ENCODE measurements at places on chromosomes 1 and 21.
A peak's percentile ranks its signal among the peaks of the same experiment; 100 is the strongest.

DNA sequence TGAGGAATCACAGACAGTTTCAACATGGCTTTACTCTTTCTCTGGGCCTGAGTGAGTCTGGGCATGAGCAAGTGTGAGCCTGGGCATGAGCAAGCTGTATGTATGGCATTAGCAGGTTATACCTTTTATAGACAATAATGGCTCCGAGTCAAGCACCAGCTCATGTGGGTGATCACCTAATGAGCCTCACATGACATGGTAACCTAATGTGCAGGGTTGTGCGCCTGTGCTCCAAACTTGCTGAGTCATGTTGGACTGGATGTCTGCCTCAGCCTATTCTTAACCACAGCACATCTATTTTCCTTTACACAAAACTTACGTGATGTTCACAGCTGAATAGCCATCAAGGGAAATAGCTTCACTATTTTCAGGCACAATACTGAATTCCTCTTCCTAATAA is 236.2 kb upstream of the NRIP1 start:
- peak; percentile 16 for DNase-seq

- DNase-seq = no peak
These were observed 32.1 kb downstream of the RABGAP1L start for GRCh38 chr1:174191349-174191862.

GRCh38 chr1:112304612-112305011 is 91.4 kb upstream of the CTTNBP2NL start:
- no peak for DNase-seq

GRCh38 chr1:31483012-31483946 is 70.3 kb downstream of the SERINC2 start:
- peak; percentile 94 for DNase-seq

GRCh38 chr1:30957560-30958222 is 49.1 kb upstream of the SDC3 start:
- no peak for DNase-seq

GRCh38 chr1:108878678-108879077 is 1.9 kb downstream of the GPSM2 start:
- DNase-seq = no peak

GRCh38 chr1:3410142-3410925 is 44.1 kb upstream of the ARHGEF16 start:
- DNase-seq = no peak

DNA sequence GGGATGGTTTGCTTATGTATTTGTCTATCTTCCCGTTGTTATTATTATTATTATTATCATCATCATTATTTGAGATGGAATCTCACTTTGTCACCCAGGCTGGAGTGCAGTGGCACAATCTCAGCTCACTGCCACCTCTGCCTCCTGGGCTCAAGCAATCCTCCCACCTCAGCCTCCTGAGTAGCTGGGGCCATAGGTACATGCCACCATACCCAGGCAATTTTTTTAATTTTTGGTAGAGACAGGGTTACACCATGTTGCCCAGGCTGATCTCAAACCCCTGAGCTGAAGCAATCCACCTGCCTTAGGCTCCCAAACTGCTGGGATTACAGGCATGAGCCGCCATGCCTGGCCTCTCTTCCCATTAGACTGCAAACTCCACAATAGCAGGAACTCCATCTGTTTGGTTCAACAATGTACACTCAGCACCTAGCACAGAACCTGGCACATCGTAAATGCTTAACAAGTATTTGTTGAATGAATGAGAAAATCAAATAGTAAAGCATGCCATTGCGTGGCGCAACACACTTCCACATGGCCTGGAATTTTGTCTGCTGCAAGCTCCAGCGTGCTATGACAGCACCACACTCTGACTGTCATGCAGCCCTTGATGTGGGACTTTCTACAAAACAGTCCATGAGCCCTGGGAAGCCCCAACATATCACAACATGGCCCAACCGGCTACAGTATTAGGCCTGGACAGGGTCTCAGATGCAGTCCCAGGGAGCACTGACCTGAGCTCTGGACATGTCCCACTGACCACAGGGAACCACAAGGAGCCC is 3.8 kb upstream of the TINAGL1 start:
- DNase-seq = no peak

DNA sequence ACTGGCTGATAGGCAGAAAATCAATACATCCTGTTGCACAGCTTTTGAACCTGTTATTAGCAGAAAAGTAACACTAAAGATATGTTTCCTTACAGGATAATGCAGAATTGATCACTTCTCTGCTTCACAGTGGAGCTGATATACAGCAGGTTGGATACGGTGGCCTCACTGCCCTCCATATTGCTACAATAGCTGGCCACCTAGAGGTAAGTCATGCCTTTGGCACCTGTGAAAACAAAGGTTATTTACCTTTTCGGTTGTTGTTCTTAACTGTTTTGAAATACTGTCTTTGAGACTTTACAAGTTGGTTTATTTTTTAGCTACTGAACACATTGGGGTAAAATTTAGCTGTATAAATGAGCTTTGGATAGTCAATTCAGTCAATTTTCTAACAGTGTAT is 36.3 kb downstream of the TNNI3K start:
- no peak for DNase-seq

- DNase-seq = no peak
These were observed 276.7 kb downstream of the PTPRC start for GRCh38 chr1:198915327-198916231.

DNA sequence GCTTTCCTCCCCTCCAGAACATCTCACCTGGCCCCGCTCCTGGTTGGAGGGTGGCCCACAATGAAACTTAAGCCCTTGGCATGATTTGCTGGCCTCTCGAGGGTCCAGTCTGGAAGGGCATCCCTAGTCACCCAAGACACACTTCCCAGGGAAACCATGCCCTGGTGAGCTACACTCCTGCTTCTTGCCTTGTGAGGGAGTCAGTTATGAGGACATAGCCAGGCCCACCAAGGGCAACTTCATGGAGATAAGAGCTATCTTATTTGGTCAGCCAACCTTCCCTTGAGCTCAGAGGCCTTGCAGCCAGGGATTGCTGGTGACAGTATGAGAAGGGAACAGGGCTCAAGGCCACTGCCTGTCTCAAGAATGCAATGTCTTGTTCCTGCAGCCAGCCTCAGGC is 9.7 kb downstream of the TNR start:
- no peak for DNase-seq

DNA sequence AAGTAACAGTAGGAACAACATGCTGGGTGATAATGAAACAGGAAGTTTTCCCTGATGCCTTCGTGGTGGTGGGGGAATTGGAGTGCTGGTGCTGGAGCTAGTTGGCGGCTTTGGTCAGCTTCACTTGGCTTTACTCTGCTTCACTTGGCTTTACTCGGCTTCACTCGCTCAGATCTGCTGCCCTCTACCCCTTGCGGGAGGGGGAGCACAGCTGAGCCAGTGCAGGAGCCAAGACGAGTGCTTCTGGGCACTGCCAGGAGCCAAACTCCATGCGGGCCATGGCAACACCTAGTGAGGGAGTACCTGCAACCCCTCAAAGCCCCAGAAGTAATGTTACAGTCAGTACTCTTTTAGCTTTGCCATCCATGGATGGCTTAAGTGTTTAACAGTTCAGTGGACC is 10.6 kb upstream of the PRKACB start:
- DNase-seq = no peak

DNA sequence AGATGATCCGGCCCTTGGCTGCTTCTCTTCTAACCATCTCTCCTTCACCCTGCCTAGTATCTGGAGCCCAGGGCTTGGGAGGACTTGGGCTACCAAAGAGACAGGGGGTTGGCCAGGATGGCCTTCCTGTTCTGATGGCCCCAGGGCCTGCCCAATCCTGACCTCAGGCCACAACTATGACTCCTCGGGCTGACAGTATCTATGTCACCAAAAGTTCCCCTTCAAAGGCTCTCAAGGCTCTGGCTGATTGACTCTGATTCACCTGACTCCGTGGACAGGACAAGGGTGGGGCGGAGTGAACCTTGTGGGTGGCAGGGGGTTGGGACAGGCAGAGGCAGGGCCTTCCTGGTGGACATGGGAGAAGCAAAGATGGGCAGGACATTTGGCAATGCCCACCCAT is 12.7 kb downstream of the MEF2D start:
- DNase-seq = peak; percentile 83

GRCh38 chr1:36728846-36729245 is 246.1 kb upstream of the CSF3R start:
- no peak for DNase-seq

GRCh38 chr1:100719490-100719889 is at the start of gene VCAM1:
VCAM1 (plus strand) TSS chr1:100719742; CDS start chr1:100719861, 119 bp downstream.
- peak; percentile 51 for DNase-seq
